ENCODE measurements at places on chromosomes 1 and 21. TPM values are rescaled to one million over a fixed set of nuclear protein-coding genes. Genes with fewer than 3 reads are reported as not detected.

DNA sequence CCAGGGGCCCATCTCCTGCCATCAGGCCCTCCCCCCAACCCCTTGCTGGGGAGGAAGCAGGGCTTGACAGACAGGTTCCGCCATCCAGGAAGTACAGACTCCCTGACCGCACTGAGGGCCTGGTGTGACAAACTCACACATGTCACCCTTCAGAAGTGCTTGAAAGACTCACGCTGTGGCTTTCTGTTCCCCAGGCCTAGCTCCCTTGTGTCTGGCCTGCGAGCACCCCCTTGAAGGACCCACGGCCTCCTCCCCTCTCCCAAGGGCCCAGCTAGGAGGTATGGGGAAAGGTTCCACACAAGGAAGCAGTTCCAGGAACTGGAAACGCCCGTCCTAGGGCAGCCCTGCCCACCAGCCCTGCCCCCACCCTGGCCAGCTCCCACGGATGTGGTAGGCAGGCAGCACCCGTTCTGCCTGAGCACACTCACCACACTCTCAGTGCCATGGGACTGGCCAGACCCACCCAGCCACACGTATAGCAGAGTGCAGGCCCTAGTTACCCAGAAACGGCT, 26.7 kb downstream of the SLC2A1 start:
- no peak overlapping the region for H3K4me3 ChIP-seq
- H3K27me3 ChIP-seq, result no peaks in the 10 kb centered on the region
- peaks cover 89% of the 10 kb centered on the region for H3K36me3 ChIP-seq
- peaks cover 26% of the 10 kb centered on the region for H3K4me1 ChIP-seq

DNA sequence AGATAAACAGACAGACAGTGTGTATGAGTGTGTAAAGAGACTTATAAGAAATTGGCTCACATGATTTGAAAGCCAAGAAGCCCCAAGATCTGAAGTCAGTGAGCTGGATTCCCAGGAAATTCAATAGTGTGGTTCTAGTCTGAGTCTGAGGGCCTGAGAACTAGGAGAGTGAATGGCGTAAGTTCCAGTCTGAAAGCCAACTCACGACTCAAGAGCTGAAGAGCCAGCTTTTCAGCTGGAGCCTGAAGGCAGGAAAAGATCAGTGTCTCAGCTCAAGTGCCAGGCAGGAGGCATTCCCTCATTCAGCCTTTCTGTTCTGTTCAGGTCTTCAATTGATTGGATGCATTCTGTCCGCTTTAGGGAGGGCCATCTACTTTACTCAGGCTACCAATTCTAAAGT, 257.2 kb downstream of the PLPP3 start:
- H3K27me3 ChIP-seq, result peaks cover 2% of the 10 kb centered on the region
- peaks cover 4% of the 10 kb centered on the region for H3K4me1 ChIP-seq
- H3K36me3 ChIP-seq, result no peaks in the 10 kb centered on the region
- peak; percentile 19 for DNase-seq

GRCh38 chr1:180507795-180508724, 5.7 kb upstream of the ACBD6 start:
- no peaks in the 10 kb centered on the region for H3K36me3 ChIP-seq
- no peaks in the 10 kb centered on the region for H3K27me3 ChIP-seq
- H3K4me3 ChIP-seq, result no peak overlapping the region
- H3K27ac ChIP-seq, result peak overlapping the region; percentile 99

DNA sequence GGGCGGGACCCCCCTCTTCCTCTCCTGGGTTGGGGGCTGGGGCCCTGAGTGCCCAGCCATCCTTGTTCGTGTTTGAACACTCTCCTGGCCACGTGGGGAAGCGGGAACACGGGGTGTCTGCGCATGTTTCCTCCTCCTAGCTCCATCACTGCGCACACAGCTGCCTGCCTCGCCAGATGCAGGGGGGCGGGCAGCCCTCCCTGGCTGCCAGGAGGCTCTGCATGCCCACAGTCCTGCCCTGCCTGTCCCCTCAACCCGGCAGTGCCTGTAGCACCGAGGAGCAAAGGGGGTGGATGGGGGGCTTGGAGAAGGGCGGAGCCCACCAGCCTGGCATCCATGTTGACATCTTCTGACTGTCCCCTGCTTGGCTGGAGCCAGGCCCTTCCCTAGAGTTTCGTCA, 1.8 kb upstream of the SLC25A34 start:
- no peak overlapping the region for H3K4me3 ChIP-seq
- H3K27ac ChIP-seq, result no peak overlapping the region
- no peak for DNase-seq
- peaks cover 53% of the 10 kb centered on the region for H3K36me3 ChIP-seq
- no peaks in the 10 kb centered on the region for H3K27me3 ChIP-seq

Gene CYP4A11
- total RNA-seq, result not detected

All from IMR-90 (cell line).